ENCODE measurements at places on chromosomes 1 and 21. TPM values are rescaled to one million over a fixed set of nuclear protein-coding genes. Genes with fewer than 3 reads are reported as not detected.

The HPDL gene
- 1.3 TPM for total RNA-seq

The UMODL1 gene
- total RNA-seq = 0.09 TPM

The ATF6 gene
- total RNA-seq = 29.0 TPM

The CFAP141 gene
- not detected for total RNA-seq

The CASQ1 gene
- 1.3 TPM for total RNA-seq

The TUFT1 gene
- total RNA-seq = 6.9 TPM

The FCAMR gene
- not detected for total RNA-seq

The ADAM30 gene
- total RNA-seq = not detected

The SLC9C2 gene
- 3.3 TPM for total RNA-seq

The AADACL4 gene
- total RNA-seq = not detected

The OR2L3 gene
- 1.9 TPM for total RNA-seq

The ENO1 gene
- 291 TPM for total RNA-seq

The LEPR gene
- 13.2 TPM for total RNA-seq

The ZMYND12 gene
- 0.64 TPM for total RNA-seq

The OR2M3 gene
- 0.27 TPM for total RNA-seq

The CLEC20A gene
- not detected for total RNA-seq

The KRTAP11-1 gene
- not detected for total RNA-seq

The KMO gene
- total RNA-seq = not detected

The OR2L2 gene
- total RNA-seq = 2.1 TPM

The ZSWIM5 gene
- total RNA-seq = 25.1 TPM

The TAS1R3 gene
- 0.73 TPM for total RNA-seq

The S1PR1 gene
- 38.3 TPM for total RNA-seq

The CAPN8 gene
- total RNA-seq = not detected

The NTRK1 gene
- total RNA-seq = 1.6 TPM

The LINGO4 gene
- total RNA-seq = not detected

The OVAAL gene
- not detected for total RNA-seq

The NEGR1 gene
- total RNA-seq = 28.7 TPM

The UQCRHL gene
- total RNA-seq = 2.6 TPM

The LIX1L gene
- 27.1 TPM for total RNA-seq

The SELL gene
- 1.3 TPM for total RNA-seq

The AKNAD1 gene
- 1.3 TPM for total RNA-seq

The VANGL2 gene
- total RNA-seq = 17.2 TPM

The PLPPR4 gene
- total RNA-seq = 27.3 TPM

The CTBS gene
- total RNA-seq = 4.6 TPM

The C1orf21 gene
- total RNA-seq = 25.1 TPM

The MAN1C1 gene
- total RNA-seq = 14.7 TPM
